ENCODE measurements at places on chromosomes 5 and 9. TPM values are rescaled to one million over a fixed set of nuclear protein-coding genes. Genes with fewer than 3 reads are reported as not detected.

The RANBP17 gene
- total RNA-seq = 31.8 TPM

The RNF180 gene
- total RNA-seq = 0.61 TPM

The SHOC1 gene
- not detected for total RNA-seq

The UTP15 gene
- 33.0 TPM for total RNA-seq

The GLIPR2 gene
- total RNA-seq = 1.9 TPM

The GLRA1 gene
- not detected for total RNA-seq
